Activated naive CD4-positive, alpha-beta T cell treated with anti-CD3 and anti-CD28 coated beads for 36 hours (primary cell): ENCODE measurements at places on chromosomes 3 and 15.
A peak's percentile ranks its signal among the peaks of the same experiment; 100 is the strongest.

DNA sequence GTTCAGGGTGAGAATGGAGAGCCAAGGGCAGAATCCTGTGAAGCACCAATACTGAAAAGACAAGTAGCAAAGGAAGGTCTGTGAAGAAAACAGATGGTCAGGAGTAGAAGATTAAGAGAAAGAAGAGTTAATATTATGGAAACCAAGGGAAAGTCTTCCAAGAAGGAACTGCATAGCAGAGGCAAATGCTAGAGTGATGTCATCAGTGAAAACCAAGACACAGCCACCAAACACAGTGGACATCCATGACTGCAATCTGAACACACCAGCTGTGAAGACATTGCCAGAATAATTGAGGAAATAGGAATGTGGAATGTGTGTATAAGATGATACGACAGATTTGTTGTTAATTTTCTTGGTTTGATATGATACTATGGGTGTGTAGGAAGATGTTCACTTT, 26.8 kb upstream of the ZBTB38 start:
- no peak for DNase-seq

DNA sequence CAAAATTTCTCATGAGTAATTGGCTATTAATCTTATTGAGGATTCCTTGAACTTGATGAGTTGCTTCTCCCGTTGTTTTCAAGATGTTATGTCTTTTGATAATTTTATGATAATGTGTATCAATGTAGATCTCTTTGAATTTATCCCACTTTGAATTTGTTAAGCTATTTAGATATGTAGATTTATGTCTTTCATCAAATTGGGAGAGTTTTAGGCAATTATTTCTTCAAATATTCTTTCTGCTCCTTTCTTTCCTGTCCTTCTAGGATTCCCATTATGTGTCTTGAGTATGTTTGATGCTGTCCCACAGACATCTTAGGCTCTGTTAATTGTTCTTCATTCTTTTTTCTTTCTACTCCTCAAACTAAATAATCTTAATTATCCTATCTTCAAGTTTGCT, 68.1 kb upstream of the FGD5 start:
- no peak for DNase-seq

GRCh38 chr3:65963787-65964677, 74.7 kb downstream of the MAGI1 start:
- peak; percentile 49 for DNase-seq

DNA sequence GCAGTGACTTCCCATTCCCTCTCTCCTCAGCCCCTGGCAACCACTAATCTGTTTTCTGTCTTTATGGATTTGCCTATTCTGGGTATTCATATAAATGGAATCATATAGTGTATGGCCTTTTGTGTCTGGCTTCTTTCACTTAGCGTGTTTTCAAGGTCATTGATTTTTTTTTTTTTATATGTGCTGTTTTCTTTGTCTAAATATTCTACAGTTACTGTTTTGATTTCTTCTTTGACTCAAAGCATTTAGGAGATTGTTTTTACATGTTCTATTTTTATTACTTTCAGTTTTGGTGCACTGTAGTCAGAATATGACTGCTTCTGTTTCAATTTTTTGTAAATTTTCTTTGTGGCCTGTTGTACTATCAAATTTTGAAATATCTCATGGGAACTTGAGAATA, 71.9 kb upstream of the RNU6-1 start:
- DNase-seq: no peak

- DNase-seq: peak; percentile 7
These were observed 340.9 kb upstream of the TPRG1 start for GRCh38 chr3:188830893-188831292.

DNA sequence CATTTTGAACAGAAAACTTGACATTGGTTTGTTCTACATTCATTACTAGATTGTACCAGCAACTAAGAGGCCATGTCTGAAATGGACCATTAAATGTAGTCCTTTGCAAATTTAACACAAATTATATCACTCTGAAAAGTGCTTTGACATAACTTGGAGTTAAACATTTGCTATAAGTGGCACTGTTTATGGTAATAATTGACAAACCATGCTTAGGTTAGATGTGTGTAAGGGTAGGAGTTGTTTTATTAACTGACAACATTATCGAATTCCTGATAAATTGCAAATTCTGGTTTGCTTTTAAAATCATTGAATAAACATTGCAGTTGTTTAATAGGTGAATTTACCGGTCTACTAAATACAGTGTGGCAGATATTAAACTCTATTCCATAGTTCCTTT, 6.1 kb upstream of the TMEM207 start:
- DNase-seq: no peak

DNA sequence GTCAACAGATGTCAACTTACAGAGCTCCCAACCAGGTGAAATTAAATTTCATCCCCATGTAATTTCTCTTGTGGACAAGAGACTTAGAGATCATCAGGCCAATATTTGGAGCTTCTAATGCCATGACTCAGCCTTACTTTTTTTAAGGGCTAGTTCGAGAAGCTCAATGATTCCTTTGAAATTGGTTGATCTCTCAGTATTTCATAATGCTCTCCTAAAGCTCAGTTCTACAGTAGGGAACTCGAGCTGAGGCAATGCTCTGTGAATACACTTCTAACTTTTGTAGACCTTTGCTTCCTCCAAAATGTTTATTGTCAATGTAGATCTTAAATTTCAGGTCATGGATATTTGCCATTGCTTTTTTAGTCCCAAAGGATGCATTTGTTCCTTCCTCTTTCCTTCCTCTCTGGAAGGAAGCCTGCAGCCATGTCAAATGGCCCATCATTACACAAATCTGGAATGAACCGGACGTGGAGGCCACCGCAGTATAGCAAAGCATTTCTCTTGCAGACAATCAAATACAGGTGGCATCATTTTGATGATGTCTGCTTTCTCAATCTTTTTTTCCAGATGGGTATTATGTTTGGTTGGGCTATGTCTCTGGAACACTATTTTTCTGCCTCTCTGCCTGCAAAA, 28.3 kb downstream of the STARD5 start:
- DNase-seq: no peak

- no peak for DNase-seq
These were observed 3.3 kb upstream of the ADAMTS9 start for GRCh38 chr3:64691051-64691450.

- no peak for DNase-seq
These were observed 850.3 kb upstream of the CADM2 start for GRCh38 chr3:84108442-84108971.

DNA sequence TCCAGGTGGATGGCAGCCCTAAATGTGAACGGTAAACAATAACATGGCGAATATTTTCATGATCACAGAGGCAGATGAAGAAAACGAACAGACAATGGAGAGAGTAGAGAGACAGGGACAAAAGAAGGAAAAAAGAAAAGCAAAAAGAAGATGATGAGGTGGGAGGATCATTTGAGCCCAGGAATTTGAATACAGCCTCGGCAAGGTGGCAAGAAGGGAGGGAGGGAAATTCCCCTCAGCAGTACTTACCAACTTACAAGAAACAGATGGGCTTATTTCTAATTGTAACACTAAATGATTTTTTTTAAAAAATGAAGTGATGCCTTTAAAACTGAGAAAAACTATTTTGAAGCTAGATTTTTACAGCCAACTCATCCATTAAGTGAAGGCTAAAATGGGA, 6.0 kb upstream of the MAP4 start:
- DNase-seq: no peak

DNA sequence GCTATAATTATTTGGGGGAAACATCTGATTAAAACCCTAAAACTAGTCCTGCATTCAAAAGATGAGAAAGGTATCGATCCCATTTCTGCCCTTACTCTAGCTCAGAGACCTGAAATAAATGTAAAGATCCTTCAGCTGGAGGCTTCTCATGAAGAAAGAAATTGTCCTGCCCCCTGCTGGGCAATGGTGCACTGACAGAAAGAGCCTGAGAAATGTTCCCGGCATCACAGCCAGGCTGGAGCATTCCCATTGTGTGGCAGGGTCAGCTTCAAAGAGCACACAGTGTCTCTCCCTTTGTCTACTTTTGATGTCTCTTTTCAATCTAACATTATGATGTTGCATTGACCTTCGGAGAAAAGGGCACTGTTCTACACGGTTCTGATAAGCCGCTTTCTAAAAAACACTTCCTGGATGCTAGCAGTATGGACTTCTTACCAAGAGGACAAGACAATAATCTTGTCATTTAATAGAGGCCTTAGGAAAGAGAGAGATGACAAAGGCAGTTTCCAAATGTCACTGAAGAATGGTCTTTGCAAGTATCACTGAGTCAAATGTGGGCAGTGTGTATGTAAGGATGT, 287.5 kb downstream of the MAGI1 start:
- DNase-seq: peak; percentile 7

- DNase-seq: no peak
These were observed 30.5 kb downstream of the RAD54L2 start for GRCh38 chr3:51568996-51569395.

- no peak for DNase-seq
These were observed 428.9 kb downstream of the VGLL3 start for GRCh38 chr3:86562090-86562489.

DNA sequence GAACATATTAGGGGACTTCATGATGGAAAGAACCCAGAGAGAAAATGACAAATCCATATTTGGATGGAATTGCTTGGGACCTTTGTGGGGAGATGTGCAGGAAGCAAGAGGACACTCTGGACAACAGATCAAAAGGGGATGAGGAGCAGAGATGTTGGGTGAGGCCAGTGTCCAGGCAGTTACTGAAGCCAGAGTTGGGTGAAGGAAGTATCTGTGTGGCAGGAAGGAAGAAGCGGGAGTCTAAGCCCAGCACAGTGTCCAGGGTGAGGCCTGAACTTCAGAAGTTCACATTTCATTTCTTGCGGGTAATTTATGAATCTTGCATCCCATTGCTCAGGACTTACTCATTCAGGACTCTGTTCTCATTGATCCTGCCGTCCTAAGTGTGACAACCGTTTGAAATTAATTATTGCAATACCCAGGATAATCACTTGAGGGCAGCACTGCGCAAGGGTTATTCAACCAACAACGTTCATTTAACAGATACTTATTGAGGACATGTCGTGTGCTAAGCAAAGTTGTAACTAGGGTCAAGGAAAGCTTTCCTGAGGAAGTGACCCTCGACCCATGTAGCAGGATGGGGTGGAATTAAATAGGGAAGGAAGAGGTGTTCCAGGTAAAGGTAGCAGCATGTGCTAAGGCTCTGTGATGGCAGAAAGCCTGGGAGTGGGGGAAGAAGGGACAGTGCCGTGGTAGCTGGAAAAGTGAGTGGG, 61.3 kb upstream of the CMTM8 start:
- DNase-seq: peak; percentile 82

DNA sequence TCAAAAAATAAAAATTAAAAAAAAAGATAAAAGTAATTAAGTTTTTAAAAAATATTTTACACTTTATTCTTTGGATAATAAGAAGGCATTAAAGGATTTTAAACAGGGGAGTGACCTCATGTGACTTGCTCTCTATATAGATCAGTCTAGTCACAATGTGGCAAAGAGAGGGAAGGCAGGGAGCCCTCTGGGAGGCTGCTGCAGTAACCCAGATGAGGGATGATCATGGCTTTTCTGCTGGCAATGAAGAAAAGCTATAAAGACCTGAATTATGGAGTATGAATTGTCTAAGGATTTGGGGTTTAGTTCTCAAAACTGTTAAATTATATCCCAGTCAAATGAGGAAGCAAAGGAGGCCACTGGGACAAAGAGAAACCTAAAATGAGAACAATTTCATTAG, 58.1 kb downstream of the SUMF1 start:
- no peak for DNase-seq

DNA sequence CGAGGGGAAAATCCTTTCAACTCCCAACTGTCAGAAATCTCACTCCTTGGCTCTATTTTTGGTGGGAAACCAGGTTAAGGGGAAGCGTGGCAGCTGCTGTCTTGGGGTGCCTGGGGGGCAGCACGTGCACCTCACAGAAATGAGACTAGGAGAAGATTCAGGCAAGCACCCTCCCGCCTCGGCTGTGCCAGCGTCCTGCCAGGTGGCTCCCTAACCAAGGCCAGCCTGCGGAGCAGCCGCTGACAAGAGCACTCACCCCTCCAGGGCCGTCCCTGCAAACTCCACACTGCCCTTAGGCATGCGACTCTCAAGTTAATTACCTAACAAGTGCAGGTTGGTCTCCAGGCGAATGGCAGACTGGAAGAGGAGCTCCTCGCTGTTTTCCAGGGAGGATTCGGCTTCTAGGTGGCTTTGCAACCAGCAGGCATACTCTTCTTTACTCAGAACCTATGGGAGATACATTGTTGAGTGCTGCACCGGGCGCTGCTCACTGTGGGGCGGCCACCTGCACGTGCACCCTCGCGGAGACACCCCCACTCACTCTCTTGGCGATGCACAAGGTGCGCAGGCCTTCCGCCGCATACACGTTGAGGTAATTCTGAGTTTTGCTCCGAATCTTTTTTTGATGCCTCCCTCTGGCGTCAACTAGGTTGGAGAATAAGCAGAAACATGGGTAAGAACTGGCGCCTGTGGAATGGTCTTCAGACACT, 155.3 kb downstream of the ATP10A start:
- no peak for DNase-seq

GRCh38 chr3:42533161-42533897, 30.9 kb downstream of the VIPR1 start:
- no peak for DNase-seq

- DNase-seq: no peak
These were observed 195.2 kb upstream of the MCTP2 start for GRCh38 chr15:94036156-94036555.

DNA sequence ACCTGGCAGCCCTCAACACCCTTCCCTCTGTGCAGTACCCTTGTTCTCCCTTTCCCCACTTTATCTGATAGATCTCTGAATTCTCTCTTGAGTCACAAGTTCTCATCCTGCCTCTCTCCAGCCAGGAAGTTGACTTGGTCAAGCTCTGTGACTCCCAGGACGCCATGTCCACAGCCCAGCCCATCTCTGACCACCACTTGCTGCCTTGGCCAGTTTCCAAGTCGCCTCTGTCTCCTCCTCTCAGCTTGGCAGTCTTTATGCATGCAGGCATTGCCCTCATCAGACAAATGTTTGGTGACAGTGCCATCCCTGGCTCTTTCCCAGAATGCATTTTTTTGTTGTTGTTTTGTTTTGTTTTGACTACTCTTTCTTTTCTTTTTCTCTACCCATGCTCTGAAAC, 25.7 kb downstream of the ZNF35 start:
- no peak for DNase-seq

GRCh38 chr15:62120776-62121175, 44.3 kb downstream of the C2CD4B start:
- no peak for DNase-seq

DNA sequence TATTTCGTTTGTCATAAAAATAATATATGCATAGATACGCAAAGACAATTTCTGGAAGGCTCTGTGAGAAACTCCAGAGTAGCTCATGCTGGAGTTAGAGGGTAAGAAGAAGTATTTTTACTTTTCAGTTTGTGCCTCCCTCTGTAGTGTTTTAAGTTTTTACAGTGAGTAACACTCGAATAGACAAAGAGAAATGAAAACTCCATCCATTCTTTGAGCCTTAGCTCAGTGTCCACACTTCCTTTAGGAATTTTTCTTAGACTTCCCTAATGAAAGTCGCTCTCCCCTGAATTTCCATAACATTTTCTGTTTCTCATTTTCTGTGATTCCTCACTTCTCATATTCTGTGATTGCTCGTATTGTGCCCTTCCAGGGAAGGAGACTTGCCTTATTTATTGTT, 2.1 kb downstream of the BLOC1S6 start:
- no peak for DNase-seq
